ENCODE measurements at places on chromosomes 5 and 9.

- DNase-seq, result no peak
These were observed 2.4 kb downstream of the ZDHHC12 start for GRCh38 chr9:128721487-128722010.

GRCh38 chr5:132303589-132303988 is 9.4 kb downstream of the SLC22A4 start:
- no peak for DNase-seq

DNA sequence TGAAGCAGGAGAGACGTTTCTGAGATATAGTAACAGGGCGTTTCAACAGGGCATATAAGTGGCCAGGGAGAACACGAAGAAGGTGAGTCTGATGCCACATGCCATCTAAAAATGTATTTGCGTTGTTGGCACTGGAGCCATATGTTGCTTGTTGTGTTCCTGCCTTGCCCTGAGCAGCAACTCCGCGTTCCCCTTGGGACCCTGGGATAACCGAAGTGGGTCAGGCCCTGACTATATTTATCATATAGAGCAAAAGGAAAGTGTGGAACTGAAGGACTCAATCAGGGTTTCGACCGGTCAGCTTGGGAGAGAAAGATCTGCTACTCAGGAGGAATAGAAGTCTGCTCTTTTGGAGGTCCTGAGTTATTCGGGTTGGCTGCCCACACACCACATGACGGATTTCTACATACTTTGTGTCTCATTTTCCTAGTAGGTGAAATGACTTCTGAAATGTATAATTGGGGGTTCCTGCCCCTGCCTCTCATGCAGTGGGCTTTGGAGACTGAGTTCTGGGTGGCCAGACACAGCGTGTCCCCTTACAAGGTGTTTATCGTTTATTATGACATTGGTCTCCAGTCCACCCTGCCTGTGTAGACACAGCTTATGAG is 3.0 kb downstream of the STC2 start:
- DNase-seq, result no peak

DNA sequence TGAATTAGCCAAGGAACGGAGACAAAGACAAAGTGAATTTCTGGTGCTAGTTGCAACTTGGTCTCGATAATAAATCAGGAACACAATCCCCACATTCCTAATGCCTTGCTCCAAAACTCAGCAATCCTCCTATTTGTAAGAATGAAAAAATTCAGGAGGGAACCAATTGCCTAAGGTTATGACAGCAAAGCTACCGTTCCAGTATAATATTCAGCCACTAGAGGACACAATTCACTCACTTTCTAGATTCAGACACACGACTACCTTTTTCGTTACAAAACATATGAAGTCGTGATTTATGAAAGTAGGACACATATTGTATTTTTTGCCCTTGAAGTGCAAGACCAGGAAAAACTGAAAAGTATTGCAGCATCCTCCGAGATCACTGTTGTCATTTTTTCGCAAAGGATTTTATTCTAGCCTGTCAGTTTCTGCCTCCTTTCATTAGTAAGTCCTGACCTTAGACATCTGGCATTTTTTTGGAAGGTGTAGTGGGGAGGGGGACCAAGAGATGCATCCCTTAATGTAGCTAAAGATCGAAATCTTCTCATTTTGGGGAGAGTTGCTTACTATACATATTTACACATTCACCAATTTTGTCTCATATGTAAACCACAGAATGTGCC is 133.1 kb downstream of the DOCK8 start:
- DNase-seq, result no peak

GRCh38 chr9:105968811-105969466 is 274.6 kb downstream of the TMEM38B start:
- no peak for DNase-seq

- no peak for DNase-seq
These were observed 58.3 kb upstream of the WDR41 start for GRCh38 chr5:77550406-77550805.

DNA sequence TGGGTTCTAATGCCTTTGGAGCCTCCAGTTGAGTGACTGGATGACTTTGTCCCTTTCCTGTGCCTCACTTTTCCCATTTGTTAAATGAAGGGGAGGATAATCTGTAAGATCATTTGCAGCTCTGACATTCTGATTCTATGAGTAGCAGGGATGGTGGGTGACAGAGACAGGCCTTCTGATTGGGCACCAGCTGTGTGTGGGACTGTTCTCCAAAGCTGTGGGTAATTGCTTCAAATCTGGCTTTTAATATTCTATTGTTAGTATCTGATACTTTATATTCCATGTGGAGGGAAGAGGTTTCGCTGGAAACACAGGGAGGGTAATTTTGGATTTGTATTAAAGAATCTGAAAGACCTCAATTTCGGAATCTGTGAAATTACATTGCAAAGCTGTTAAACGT is 102.7 kb downstream of the FBXO38 start:
- DNase-seq, result no peak

DNA sequence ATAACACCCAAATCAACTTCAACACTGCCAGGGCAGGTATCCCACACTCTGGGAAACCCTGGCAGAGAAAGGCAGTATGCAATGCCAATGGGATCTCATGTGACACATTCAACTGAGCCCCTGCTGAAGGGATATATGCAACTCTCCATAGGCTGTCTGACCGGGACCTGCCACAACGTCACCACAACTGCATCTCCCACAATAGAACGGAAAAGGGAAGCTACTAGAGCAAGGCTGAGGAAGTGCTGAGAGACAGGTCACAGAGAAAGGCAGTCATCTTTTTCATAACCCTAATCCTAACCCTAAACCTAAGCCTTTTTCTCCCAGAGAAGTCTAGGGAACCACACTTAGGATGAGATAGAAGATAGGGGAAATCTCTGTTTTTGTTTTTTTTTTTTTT is 345.9 kb upstream of the CD180 start:
- no peak for DNase-seq

- no peak for DNase-seq
These were observed 61.3 kb upstream of the MTAP start for GRCh38 chr9:21741151-21741550.

GRCh38 chr9:130118841-130119518 is 53.2 kb upstream of the NCS1 start:
- DNase-seq, result no peak

DNA sequence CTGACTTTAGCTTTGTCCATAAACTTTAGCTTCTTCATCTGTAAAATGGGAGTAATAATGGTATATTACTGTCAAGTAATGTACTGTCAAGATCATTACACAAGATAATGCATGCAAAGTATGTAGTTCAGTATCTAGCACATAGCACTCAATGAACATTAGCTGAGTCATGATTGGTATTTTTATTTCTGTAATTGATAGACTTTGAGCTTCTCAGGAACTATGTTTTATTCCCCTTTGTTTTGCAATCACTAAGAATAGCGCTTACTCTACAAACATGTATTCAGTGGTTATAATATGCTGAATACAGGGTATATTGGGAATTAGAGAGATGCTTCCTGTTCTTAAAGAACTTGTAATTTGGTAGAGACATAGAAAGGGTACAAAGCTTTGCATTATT is 142.3 kb upstream of the KLF9 start:
- no peak for DNase-seq

DNA sequence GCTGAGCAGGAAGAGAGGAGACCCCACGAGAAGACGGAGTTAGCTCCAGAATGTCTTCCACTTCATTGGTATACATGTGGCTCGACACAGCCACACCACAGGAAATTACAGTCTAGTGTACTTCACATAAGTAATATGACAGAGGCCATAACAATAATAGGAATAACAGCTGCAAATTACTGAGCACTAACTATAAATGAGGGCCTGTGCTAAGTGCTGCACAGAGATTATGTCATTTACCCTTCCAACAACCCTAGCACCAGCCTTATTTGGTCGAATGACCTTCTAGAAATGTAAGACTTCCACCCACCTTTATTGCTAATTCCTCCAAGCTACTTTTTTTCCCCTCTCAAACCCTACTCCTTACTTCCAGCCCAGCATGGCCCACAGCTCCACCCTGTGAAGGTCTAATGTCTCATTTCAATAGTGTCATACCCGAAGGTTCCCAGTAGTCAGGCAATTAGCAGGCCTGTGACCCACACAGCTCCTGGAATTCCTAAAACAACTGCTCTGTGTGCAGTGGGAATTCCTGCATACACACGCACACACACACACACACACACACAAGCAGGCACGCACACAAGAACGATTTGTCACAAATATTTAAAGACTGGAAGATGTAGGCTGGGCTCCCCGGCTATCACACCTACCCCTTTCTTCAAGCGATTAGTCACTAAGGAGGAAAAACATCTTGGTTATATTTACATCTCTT is 134.5 kb downstream of the FRMD3 start:
- no peak for DNase-seq

- no peak for DNase-seq
These were observed 117.1 kb upstream of the WWC1 start for GRCh38 chr5:168174376-168174775.

DNA sequence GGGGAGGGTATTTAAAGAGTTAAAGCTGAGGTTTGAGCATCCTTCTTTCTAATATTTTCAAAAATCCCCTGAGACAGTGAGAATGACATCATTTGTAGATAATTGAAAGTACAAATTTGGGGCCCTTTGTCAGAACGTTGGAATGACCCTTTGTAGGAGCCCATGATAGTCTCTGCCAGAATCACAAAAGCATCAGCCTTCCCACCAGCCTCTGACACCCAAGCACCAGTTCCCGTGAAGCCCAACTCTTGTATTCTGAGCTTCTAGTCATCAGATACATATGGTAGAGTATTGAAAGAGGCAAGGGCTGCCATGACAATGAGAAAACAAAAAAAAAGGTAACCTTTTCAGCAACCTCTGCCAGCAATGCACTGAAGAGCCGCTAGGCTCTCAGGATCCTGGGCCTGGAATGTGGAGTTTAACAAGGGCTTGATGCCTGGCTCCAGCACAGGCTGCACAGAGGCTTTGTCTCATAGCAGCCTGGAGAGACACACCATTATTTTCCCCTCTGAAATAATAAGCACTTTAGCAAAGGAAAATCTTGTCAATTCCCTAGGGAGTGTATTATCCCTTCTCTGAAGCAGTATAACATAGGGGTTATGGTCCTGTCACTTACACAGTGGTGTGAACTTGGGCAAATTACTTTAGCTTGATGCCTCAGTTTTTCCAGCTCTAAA is 114.4 kb downstream of the ZNF608 start:
- no peak for DNase-seq

GRCh38 chr9:132717326-132717945 is 47.2 kb downstream of the GTF3C4 start:
- DNase-seq, result no peak

- DNase-seq, result no peak
These were observed 32.0 kb downstream of the NKD2 start for GRCh38 chr5:1040571-1040970.

GRCh38 chr9:91241909-91242308 is 119.8 kb downstream of the AUH start:
- DNase-seq, result no peak
